Fibroblast of gingiva (primary cell): ENCODE measurements at places on chromosomes 16 and 17.

DNA sequence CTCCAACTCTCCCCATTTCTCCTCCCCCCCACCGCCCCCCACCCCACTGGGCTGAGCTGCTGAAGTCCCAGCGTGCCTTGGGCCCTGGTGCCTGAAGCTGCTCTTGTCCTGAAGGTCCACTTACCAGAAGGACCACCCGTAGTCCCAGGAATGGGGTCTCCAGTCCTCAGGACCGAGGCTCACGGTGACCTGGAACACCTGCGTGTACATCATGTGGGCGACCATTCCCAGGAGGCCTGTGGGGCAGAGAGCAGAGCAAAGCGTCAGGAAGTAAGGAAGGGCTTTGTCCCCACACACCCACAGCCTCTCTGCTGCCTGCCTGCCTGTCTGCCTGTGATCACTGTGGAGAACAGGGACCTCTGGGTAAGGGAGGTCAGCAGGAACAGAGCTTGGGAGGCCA lies 218.7 kb downstream of the GSG1L start:
- DNase-seq: no peak

DNA sequence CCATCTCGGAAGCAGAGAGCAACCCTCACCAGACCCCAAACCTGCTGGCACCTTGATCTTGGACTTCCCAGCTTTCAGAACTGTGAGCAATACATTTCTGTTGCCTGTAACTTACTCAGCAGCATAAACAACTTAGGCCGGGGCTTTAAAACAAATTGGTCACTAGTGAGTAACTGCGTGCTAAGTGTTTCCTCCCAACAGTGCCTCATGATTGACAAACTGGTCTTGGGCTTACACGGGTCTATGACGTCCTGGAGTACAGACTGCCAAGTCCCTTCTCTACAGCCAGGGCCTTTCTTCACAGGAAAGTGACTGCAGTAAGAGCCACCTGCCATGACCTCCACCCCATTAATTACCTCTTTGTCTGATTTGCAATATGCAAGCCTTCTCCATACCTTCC lies 136.7 kb downstream of the XYLT1 start:
- peak; percentile 42 for DNase-seq

GRCh38 chr16:85114909-85115567 lies 2.8 kb upstream of the CIBAR2 start:
- peak; percentile 76 for DNase-seq

DNA sequence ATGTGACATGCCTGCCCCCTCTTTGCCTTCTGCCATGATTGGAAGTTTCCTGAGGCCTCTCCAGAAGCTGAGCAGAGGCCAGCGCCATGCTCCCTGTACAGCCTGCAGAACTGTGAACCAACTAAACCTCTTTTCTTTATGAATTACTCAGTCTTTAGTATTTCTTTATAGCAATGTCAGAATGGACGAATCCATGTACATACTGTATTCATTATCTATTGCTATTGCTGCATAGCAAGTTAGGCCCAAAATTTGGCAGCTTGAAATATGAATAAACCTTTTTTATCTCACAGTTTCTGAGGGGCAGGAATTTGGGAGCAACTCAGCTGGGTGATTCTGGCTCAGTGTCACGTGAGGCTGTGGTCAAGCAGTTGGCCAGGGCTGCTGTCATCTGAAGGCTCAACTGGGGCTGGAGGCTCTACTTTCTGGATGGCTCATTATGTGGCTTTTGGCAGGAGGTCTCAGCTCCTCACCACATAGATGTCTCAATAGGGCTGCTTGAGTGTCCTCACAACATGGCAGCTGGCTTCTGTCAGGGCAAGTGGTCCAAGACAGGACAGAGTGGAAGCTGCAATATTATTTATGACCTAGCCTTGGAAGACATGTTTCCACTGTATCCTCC lies 40.0 kb downstream of the SOCS1 start:
- DNase-seq: no peak

GRCh38 chr17:35537601-35538141 lies at the start of gene SLFN12L:
SLFN12L (minus strand) TSS chr17:35537678; CDS start chr17:35522364, 15,314 bp downstream.
- DNase-seq: no peak

- no peak for DNase-seq
These were observed 32.4 kb upstream of the MYH10 start for GRCh38 chr17:8662973-8663372.
